Hematopoietic multipotent progenitor cell treated with erythropoietin and hydrocortisone succinate and interleukin-3 and kit ligand, for 4 days (in vitro differentiated cells): ENCODE measurements at places on chromosomes 16 and 17.

DNA sequence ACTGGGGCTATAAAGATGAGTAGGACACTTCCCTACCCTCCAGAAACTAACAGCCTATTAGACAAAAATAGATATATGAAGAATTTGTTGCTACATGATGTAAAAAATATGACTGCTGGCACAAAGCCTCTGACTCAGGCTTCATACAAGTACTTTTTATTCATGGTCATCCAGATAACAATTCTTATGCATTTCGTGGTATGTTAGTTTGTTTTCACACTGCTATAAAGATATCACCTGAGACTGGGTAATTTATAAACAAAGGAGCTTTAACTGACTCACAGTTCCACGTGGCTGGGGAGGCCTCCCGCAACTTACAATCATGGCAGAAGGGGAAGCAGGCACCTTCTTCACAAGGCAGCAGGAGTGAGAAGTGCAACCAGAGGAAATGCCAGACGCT is 112.5 kb upstream of the HLF start:
- DNase-seq = no peak

DNA sequence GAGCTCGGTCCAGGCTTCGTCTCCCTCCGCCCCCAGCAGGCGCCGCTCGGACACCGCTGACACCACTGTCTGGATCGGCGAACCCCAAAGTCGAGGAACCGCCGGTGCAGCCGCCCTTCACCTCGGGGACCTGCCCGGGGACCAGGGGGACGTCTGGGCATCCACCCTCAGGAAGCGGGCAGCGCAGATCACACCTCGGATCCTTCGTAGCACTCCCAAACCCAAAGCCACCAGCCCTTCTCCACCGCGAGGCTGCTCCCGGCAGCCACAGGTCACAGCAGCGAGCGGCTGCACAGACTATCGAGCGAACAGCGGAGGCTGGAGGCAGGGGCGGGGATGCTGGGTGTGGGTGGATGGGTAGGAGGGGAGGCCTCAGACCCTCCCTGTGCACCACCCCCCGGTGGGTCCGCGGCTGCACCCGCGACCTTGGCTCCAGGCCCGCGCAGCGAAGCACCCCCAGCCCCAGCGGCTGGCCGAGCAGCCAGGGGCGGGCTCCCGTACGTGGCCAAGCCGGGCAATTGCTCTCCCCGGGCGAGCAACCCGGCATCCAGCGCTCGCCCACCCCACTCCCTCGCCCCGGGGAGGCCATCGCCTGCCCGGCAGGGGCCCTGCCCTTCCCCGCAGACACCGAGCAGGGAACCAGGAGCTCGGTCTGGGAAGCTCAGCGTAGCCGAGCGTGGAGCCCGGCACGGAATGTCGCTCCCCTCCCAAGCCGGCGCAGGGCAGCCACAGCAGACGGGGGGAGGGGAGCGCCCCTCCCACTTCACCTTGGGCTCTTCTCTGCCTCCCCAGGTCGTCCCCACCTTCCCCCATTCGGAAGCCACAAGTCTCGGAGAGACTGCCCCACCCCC is 1.0 kb downstream of the SDK2 start:
- peak; percentile 57 for DNase-seq

- DNase-seq = no peak
These were observed 253.2 kb upstream of the HSBP1 start for GRCh38 chr16:83554540-83554939.

GRCh38 chr17:68020409-68020756 is 15.2 kb upstream of the KPNA2 start:
- DNase-seq = no peak

GRCh38 chr16:30570636-30571444 is 674 bp downstream of the ZNF688 start:
- DNase-seq = peak; percentile 35

GRCh38 chr17:40680998-40681397 is 16.0 kb upstream of the KRT222 start:
- no peak for DNase-seq

- no peak for DNase-seq
These were observed 6.3 kb downstream of the APOH start for GRCh38 chr17:66222798-66223350.

DNA sequence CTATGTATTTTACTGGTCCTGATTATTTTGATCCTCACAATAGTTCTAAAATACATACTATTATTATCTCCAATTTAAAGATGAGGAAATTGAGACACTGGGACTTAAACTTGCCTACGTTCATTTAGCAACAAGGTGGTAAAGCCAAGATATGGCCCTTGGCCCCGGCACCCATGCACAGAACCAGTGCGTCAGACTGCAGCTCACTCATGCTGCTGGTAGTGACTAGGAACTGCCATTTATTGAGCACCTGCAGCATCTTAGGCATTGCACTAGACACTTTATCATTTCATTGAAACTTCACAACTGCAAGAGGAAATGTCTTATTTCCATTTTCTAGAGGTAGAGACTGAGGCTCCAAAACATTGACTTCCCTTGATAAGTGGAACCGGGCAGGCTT is 93.3 kb downstream of the RAB11FIP4 start:
- no peak for DNase-seq

GRCh38 chr16:57266531-57267260 is 17.8 kb downstream of the PLLP start:
- peak; percentile 64 for DNase-seq

DNA sequence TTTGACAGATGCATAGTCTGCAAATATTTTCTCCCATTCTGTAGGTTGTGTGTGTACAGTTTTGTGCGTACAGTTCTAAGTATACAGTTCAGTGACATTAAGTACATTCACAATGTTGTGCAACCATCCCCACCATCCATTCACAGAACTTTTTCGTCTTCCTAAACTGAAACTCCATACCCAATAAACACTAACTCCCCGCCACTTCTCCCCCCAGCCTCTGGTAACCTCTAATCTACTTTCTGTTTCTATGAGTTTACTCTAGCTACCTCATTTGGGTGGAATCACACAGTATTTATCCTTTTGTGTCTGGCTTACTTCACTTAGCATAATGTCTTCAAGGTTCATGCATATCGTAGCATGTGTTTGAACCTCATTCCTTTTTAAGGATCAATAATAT is 14.3 kb downstream of the PIK3R5 start:
- DNase-seq = no peak

- no peak for DNase-seq
These were observed 89.0 kb upstream of the CDH5 start for GRCh38 chr16:66277311-66278070.

DNA sequence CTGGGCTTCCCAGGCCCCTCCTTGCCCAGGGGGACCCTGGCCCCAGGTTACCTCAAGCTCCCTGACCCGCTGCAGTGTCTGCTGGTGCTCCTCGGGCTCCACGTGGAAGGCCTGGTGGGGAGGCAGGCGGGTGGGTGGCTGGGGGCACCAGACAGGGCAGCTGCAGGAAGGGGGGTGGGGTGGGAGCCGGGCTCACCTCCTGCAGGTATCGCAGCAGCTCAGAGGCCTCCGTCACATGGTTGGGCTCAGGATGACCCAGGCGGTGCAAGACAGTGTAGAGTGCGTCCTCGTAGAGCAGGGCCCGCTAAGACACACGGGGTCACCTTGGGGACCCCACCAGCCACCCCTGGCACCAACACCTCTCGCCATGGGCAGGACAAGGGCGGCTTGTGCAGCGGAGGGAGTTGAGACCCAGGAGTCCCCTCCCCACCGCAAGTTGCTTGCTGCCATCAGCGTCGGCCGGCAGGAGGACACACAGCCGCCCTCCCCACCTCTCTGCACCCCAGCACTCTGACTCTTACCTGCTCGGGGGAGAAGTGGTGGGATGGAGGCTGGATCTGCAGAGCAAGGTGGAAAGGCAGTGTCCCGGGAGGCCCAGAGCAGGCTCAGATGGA is 1.1 kb downstream of the UNC13D start:
- DNase-seq = peak; percentile 45
